Effector memory CD8-positive, alpha-beta T cell (primary cell): ENCODE measurements at places on chromosomes 6 and 20.

GRCh38 chr6:110944681-110945151 lies 13.8 kb upstream of the GTF3C6 start:
- DNase-seq: no peak

DNA sequence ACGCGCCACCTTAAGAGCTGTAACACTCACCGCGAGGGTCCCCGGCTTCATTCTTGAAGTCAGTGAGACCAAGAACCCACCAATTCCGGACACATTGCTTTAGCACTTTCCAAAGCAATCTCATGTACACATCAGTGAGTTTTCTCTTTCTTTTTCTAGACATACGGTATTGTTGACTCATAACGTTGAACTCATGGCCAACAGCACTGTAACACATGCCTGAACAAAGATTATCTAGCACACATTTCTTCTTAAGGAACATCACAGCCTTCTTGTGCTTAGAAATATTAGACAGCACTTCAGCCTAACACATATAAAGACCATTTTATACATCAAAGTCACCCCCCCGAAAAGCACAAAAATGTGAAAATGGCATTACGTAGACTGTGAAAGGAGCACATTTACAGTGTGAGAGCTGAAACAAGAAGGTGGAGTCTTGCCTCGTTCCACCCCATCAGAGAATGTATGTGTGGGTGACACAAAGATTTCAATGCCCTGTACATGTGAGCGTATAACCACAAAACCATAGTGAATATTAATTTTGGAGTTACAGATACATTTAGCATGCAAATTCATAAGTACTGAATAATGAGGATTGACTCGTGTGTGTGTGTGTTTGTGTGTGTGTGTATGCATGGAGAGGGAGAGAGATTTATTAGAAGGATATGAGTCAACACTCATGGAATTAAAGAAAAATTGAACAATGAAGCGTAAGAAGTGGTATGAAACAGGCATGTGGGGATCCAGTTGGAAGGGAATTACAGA lies 134.1 kb downstream of the FAM83B start:
- DNase-seq: no peak

GRCh38 chr20:6074145-6074561 lies 20.3 kb upstream of the LRRN4 start:
- DNase-seq: no peak

DNA sequence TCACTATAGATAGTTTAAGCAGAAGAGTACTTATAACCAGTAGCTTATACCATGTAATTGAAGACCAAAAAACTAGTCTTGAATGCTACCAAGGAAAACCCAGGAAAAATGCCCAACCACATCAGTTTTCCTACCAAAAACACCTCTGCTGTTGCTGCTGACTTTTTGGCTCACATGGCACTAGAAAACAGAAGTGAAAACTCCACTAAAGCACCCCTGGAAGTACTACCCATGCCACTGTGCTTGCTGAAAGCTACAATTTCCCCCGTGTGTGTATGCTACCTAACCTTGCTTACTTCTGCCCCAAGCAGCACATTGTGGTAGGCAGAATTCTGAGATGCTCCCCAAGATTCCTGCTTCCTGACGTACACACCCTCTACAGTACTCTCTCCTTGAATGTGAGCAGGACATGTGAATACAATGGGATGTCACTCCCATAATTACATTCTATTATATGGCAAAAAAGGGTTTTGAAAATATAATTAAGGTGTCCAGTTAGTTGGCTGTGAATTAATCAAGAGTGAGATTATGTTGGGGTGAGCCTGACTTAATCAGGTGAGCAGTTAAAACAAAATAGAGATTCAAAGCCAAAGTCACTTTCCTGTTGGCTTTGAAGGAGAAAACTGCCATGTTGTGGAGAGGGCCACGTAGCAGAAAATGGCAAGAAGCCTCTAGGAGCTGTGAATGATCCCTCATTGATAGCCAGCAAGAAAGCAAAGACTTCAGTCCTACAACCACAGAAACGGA lies 209.8 kb upstream of the MARCKS start:
- no peak for DNase-seq

- no peak for DNase-seq
Measured at GRCh38 chr6:125375821-125376220, 74.1 kb upstream of the HDDC2 start.

- DNase-seq: no peak
Measured at GRCh38 chr6:70345619-70346018, 42.7 kb upstream of the COL9A1 start.

GRCh38 chr20:10666221-10667076 lies 7.3 kb downstream of the JAG1 start:
- DNase-seq: no peak

- DNase-seq: no peak
Measured at GRCh38 chr20:49811825-49812506, 662 bp upstream of the SLC9A8 start.

GRCh38 chr6:132464538-132465256 lies 48.2 kb downstream of the STX7 start:
- DNase-seq: no peak

GRCh38 chr6:170097505-170098427 lies 193.1 kb downstream of the DLL1 start:
- DNase-seq: no peak

- no peak for DNase-seq
Measured at GRCh38 chr20:3174442-3175261, 1.3 kb upstream of the LZTS3 start.

GRCh38 chr20:63454731-63455567 lies 17.5 kb downstream of the KCNQ2 start:
- no peak for DNase-seq

GRCh38 chr20:10790013-10790412 lies 116.2 kb upstream of the JAG1 start:
- DNase-seq: no peak

- DNase-seq: no peak
Measured at GRCh38 chr20:47847884-47848485, 62.7 kb upstream of the SULF2 start.

DNA sequence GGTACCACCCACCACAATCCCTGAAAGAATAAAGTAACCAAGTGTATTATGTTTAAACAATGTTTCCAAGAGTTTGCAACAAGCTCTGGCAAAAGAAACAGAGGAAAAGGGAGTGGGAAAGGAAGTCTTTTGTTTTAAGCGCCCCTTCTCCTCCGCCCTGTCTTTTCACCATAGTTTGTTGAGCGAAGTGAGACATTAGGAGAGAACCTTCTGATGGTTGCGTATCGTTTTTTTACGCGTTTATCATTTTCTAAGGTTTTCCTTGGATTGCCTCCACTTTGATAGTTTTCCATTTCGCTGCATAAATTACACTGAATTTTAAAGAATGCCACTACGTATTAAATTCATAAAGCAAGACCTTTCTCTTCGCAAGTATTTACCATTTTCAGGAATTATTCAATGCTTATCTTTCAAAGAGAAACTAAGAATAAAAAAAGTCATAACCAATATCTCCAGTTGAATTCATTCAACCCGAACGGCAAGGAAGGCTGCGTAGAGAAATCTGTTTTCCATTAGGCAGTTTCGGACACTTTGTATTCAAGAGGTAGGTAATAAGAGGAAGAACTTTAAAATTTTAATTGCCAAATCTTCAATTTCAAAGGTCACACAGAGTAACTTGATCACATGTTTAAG lies 920 bp upstream of the EPHA7 start:
- no peak for DNase-seq

- no peak for DNase-seq
Measured at GRCh38 chr6:33568826-33569570, 11.1 kb downstream of the BAK1 start.

- no peak for DNase-seq
Measured at GRCh38 chr20:1357921-1358671, 29.2 kb upstream of the SDCBP2 start.

DNA sequence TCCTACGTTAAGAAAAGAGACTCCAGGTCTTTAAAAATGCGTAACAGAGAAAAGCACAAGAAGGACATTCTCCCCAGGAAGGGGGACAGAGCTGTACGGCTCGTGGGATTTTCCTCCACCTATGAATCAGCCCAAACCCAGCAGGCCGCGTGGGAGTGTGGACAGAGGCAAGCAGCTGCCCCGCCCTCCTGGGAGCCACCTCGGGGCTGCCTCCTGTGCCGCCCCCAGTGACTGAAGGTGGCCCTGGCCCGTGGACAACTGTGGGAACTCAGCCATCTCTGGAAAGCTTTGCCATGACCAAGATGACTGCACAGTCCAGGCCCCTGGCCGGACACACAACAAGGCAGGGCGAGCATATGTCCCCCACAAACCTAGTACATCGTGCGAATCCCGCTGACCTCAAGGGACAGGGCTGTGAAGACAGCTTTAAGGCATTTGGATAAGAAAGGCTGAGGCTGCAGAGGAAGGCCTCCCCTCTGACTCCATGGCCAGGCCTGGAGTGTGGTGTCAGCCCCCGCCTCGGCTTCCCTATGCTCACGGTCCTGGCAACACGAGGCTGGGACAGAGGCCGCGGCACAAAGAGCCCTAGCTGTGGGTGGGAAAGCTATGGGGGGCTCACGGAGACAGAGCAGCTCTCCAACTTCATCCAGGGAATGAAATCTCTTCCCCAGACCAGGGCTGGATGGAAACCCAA lies 26.9 kb downstream of the PXDC1 start:
- no peak for DNase-seq

- DNase-seq: no peak
Measured at GRCh38 chr6:159176913-159177312, 7.7 kb downstream of the FNDC1 start.

GRCh38 chr20:56163806-56164205 lies 84.7 kb upstream of the MC3R start:
- DNase-seq: no peak

GRCh38 chr6:145736661-145737144 lies 1.4 kb upstream of the EPM2A start:
- DNase-seq: no peak

DNA sequence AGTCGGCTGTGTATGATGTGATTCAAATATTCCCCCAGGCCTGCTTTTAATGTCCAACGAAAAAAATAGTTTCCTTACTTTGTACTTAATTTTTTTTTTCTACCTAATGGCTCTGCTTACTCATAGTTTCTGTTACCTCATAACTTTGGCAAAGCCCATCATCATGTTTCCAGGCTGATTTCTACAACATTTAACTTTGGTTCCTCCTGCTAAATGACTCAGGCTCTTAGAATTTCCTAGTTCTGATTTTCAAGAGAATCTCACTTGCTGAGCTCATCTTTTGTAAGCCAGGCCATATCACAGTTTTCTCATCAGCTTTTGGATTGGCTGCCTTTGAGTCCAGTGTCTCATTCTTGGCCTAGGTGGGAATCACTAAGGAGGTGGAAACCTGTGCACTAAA lies 323.1 kb downstream of the HDGFL1 start:
- DNase-seq: no peak

- no peak for DNase-seq
Measured at GRCh38 chr6:143880412-143880811, 16.1 kb downstream of the ZC2HC1B start.

- no peak for DNase-seq
Measured at GRCh38 chr20:19883501-19883900, 125.4 kb downstream of the RIN2 start.

DNA sequence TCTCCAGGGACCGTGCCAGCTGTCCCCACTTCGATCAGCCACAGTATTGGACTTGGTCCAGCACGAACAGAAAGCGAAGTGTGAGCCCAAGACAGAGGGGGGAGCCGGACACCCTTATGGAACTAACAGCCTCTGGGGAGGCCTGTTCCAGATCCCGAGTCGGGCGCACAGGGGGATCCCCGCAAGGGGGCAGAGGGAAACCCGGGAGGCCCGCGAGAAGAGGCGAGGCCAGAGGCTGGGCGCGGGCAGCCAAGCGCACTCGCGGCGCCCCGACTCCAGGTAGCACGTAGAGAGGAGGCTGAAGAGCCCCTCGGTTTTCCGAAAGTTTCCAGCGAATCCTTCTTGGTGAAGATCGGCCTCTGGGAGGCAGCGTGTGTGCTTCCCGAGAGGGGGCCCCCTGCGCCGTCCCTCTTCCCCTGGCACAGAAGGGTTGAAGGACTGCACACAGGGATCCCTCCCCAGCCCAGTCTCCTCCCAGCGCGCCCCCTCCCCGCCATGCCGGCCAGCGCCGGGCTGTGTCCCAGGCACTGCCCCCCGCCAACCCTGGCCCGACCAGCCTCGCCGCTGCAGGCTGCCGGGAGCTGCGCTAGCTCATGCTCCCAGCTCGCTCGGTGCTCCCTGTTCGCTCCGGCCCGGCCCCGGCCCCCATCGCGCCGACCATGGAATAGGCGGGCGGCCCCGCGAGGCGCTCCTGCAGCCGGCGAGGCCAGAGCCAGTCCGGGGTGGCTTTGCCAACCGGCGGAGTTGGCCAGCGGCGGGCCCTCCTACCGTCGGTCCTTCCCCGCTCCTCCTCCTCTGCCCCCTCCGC lies 577 bp upstream of the SLC24A3 start:
- no peak for DNase-seq

GRCh38 chr6:51817832-51818231 lies 269.6 kb downstream of the PKHD1 start:
- no peak for DNase-seq

GRCh38 chr6:39812853-39813533 lies 20.8 kb downstream of the DAAM2 start:
- no peak for DNase-seq

GRCh38 chr6:35031611-35032529 lies 109.3 kb downstream of the TCP11 start:
- no peak for DNase-seq

DNA sequence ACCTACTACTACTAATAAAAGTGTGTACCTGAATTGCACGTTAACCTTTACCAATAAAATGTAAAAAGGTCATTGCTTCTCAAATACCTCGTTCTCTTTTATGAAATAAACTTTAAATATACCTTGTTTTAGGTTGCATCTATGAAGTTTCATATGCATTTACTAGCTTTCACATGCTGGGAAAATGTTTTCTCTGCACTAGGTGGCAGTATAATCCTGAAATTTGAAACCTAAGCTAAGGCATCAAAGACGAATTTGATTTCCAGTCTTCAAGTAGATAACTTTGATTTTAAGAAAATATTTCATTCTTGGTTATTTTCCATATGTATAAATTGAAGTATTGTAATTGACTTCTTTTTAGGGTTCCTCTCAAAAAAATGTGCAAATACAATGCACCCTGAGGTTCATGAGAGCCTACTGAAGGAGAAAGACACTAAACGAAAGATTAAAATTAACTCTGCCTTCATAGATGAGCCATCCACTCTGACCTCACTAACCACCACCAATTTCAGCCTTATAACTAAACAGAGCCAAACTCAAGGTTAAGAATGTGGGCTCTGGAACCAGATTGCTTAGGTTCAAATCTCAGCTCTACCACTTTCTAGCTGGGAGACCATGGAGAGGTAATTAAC lies 7.3 kb upstream of the COL9A1 start:
- no peak for DNase-seq

GRCh38 chr6:158481690-158482473 lies 78.0 kb upstream of the TMEM181 start:
- DNase-seq: no peak

DNA sequence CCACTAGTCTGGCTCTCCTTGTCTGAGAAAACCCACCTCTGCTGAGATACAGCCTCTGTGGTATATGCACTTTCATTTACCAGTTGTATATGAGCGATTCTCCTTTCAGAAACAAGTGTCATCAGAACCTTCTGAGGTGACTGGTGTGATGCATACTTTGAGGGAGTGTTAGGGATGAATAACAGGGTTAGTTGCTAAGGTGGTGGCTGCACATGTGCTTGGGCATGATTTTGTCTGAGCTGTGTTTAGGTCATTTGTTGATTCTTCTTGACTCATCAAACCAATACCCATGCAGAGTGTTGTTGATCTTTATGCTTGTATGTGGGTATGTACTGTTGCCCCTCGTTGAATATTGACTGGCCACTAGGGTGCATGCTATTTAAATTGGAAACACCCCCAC lies 25.7 kb downstream of the DTD1 start:
- DNase-seq: no peak

GRCh38 chr6:88376197-88376596 lies 210.1 kb upstream of the CNR1 start:
- DNase-seq: no peak

GRCh38 chr6:128358244-128358776 lies 162.1 kb downstream of the PTPRK start:
- DNase-seq: no peak
